Ovary (tissue), 10 donors: ENCODE measurements at places on chromosomes 3 and 15.

DNA sequence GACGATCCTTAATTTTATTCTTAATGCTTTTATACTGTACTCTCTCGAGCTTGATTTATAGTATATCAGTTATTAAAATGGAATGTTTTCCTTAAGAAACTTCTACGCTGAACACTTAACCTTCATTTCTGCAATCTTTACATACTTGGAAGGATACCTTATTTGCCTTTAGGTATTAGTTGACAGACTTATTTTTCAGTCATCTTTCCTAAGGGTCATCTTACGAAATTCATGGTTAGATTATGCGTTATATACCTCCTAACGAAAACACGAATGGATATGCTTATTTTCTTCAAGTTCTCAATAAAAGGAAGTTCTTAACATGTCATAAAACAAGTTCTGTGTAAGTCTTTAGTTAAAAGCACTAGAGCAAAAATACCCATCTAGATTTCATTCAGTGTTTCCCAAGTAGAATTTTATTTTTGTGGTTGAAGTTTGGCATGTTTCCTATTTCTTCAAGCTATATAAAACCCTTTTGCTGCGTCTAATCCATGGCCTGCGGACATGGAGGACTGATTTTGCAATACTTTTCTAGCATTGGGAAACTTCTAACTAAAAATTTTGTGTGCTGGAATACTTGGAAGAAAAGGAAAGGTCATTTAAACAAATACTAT lies 231.3 kb downstream of the TP63 start:
- no peak for DNase-seq

GRCh38 chr15:66912001-66912400 lies 153.4 kb upstream of the SMAD3 start:
- no peak for DNase-seq

- no peak for DNase-seq
Measured at GRCh38 chr3:123044981-123045763, 17.6 kb upstream of the SEMA5B start.

GRCh38 chr3:197750396-197750831 lies 731 bp downstream of the FYTTD1 start:
- DNase-seq = no peak

DNA sequence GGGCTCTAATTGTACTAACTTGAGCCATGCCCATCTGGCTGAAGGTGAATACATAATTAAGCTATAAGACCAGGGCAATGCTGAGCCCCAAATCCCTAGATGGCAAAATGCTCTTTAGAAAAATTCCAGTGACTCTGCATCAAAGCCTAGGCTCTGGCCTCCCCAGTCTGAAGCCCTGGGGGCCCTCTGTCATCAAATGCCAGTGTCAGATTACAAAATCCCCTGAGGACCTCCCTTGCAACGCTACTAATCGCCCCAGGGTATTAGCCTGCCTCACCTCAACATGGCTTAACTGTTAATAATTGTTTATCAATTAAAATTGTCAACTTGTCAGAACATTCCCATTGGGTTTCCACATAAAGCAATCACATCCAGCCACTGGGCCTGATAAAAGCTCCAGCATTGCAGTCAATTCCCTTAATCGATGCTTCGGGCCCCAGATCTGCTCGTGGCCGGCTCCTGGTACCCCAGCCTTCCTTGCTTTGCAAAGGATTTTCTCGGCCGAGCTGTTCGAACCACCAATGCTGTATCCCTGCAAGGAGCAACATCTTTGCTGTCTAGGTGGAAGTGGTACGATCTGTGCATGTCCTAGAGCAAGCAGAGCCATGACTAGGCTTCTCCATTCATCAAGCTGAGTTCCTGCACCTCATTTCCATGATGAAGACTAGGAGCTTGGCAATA lies 151.7 kb downstream of the MEGF11 start:
- DNase-seq = no peak

GRCh38 chr3:61936344-61936937 lies 375.1 kb downstream of the PTPRG start:
- DNase-seq = no peak

DNA sequence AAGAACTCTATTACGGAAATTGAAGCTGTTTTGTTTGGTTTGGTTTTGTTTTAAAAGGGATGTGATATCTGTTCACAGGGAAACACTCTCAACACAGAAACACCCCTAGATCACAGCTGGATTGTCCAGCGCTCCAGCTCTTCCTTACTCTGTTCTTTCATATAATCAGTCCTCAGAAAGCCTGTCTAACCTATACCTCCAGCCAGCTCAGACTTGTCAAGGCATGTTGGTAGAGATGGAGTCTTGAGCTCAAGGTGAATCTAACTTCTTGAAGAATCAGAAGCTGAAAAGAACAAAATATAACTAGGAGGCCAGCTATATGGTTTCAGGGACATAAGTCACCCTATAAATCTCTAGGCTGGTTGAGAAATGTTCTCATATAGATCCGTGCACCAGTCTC lies 110.2 kb upstream of the EPHA3 start:
- DNase-seq = no peak

DNA sequence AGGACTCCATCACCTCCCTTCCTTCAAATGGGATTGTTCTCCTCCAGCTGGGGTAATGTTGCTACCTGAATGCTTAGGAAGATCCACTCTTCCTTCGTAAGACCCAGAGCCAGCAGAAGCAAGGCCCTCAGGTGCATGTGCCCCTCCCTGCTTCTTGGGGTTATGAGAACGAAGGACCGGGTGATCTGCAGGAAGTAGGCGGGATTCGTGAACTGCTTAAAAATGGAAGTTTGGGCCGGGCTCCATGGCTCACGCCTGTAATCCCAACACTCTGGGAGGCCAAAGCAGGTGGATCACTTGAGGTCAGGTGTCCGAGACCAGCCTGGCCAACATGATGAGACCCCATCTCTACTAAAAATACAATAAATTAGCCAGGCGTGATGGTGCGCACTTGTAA lies 8.0 kb downstream of the TLR9 start:
- DNase-seq = no peak

DNA sequence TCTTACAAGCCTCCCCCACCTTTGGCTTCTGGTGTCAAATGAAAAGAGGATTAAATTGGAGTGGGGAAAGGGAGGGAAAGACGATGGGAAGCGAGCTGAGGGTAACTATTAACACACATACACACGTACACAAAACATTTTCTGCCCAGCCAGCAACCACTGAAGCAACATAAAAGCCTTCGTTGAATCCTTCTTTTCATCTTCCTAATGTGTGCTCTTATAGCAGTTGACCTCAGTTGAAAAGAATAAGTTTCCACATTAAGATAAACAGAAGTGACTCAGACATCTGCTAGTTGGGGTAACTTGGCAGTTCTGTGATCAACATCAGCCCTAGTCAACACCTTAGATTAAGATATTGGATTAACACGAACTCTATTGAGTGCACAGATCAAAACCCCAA lies 558.5 kb downstream of the MECOM start:
- DNase-seq = no peak

GRCh38 chr3:140007911-140008869 lies 73.2 kb downstream of the CLSTN2 start:
- no peak for DNase-seq

GRCh38 chr3:180854887-180855286 lies 57.6 kb upstream of the FXR1 start:
- DNase-seq = no peak

DNA sequence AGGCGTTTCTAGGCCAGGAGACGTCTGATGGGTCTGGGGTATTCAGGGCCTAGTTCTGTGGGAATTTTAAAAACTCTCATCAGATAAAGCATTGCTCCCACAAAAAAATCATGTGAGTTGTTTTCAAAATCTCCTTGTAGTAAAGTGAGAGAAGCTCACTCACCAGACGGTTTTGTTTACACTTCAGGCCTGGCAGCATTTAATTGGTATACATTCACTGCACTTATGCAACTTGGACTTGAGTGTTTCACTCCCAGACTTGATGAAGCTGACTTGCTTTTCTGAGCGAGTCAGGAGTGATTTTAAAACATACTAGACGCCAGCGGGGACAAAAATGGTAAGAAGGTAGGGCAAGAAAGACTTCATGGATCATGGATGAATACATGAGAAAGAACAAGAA lies 75.2 kb downstream of the SLCO3A1 start:
- DNase-seq = no peak

DNA sequence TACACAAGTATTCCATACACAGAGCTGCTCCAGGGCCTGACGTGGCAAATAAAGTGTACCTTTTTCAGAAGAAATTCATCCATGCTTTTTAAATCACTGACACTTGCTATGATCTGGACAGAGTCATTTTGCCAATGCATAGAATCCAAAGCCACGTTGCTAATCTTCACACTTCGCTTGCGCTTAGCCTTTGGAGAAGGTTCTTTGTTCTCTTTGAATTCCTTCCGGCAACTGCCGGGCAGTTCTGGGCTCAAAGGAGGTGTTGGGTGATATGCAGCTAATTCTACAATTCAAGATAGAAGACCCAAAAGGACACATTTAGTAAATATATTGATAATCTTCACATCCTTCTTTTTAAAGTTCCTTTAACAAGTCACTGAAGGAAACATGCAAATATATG lies 69.9 kb downstream of the NR2E3 start:
- DNase-seq = no peak

DNA sequence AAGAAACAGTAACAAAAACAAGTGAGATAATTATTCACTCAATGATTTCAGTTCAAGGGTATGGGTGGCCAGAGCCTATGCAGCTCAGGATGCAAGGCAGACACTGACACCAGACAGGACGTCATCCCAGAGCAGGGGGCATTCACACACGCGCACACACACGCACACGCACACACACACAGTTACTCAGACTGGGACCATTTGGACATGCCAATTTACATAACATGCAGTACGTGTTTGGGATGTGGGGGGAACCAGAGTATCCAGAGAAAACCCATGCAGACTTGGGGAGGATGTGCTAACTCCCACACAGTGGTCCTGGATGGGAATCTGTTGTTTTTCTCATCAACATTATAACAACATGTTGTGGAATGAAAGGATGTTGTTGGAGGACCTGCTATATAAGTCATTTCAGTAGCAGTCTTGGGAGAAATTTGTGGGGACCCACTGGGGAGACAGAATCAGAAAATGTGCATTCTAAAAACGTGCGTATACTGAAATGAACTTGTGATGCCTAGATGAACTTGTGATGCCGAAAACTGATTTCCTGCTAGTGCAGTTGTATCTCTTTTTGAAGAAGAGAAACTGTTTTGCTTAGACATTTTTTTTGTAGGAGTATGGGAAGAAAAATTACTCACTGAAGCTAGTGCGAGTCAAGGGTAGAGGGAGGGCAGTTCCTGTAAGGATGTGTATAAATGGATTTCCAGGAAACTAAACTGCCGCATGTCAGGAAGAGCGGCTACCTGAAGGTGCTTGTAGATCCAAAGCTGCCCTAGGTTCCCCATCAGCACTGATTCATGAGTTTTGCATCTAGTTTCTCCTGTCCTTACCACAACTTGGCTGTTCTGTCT lies 25.2 kb downstream of the CD200 start:
- peak; percentile 47 for DNase-seq

DNA sequence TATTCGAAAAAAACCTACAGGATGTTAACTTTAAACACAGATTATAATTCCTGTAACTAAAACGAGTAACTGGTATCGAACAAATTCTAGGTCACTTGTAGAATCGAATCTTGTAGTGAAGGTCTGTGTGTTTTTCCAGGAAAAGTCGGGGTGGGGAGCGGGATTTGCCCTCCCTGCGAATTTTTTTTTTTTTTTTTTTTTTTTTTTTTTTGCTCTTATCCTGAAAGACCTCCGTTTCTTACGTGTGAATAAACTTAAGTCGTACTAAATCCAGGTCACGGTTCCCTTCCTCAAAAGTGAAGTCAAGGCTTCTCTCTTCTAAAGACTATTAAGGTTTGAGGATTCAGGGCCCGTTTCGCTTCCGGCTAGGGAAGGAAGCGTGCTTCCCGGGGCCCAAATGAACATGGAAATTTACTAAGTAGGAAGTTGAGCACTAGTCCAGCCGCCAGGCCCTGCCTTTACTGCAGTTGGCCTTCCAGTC lies 770 bp downstream of the TBC1D5 start:
- DNase-seq = no peak

DNA sequence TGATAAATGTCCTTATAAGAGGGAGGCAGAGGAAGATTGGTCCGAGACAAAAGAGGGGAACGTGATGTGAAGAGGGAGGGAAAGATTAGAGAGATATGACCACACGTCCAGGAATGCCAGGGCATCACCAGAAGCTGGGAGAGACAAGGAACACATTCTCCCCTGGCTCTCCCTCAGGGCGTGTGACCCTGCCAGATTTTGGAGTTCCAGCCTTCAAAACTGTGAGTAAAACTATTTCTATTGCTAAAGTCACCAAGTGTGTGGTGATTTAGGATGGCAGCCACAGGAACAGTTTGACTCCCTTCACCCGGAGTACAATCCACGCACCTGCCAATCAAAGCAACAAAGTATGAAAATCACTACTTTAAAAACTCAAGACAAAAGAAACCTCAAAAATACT lies 32.1 kb upstream of the TJP1 start:
- no peak for DNase-seq

DNA sequence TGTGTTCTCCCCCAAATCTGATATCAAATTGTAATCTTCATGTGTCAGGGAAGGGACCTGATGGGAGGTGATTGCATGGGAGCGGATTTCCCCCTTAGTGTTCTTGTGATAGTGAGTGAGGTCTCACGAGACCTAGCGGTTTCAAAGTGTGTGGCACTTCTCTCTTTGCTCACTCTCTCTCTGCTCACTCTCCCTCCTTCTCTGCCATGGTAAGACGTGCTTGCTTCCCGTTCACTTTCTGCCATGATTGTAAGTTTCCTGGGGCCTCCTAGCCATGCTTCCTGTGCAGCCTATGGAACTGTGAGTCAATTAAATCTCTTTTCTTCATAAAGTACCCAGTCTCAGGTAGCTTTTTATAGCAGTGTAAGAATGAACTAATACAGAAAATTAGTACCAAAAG lies 30.6 kb upstream of the OR5H6 start:
- DNase-seq = no peak

DNA sequence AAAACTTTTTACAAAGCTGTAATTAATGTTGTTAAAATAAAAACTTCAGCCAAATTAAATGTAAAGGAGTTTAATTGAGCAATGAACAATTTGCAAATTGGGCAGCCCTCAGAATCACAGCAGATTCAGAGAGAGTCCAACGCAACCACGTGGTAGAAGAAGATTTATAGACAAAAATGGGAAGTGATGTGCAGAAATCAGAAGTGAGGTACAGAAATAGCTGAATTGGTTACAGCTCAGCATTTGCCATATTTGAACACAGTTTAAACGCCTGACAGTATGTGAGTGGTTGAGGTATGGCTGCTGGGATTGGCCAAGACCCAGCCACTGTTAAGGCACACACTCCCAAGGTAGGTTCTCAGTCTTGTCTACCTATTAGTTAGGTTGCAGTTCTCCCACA lies 14.4 kb upstream of the PLA2G4D start:
- no peak for DNase-seq

GRCh38 chr3:178676077-178676476 lies 139.8 kb downstream of the KCNMB2 start:
- no peak for DNase-seq

DNA sequence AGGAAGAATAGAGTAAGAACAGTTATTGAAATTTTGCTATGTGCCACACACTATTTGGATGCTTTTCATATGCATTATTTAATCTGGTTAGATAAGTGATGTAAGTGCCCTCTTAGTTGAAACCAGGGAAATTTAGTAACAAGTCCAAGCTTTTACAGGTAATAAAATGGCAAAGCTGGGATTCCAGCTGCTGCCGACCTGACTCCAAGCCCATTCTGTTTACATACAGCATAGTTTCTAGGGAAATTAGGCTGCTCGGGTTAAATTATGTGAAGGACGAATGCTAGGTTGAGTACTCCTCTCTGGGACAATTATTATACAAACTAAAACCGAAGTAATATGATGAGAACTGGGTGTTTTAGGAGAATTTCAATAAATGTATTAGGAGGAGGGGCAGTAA lies 38.7 kb upstream of the FAH start:
- DNase-seq = no peak

- no peak for DNase-seq
Measured at GRCh38 chr3:182785142-182785541, 8.2 kb upstream of the ATP11B start.

GRCh38 chr3:170752571-170753155 lies 117.3 kb downstream of the RPL22L1 start:
- DNase-seq = no peak
